ENCODE measurements at places on chromosomes 1 and 21.

DNA sequence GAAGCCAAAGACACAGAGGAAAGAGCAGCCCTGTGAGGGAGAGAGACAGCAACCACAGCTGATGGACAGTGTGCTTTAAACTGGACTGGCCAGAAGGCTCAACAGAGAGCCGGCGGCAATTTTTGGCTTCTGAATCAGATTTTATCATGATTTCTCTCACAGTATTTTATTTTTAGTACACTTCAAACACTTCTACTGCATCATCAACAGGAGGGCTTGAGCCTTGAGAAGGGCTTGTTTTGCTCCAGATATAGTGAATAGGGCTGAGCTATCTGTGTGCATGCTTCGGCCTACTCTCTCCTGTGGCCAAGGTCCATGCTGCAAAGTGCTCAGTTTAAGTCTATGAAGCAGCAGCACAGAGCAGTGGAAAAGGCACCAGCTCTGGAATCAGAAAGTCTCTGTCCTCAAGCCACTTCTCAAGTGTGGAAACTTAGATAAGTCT lies 33.3 kb downstream of the ADCY10 start:
- no peak for DNase-seq

DNA sequence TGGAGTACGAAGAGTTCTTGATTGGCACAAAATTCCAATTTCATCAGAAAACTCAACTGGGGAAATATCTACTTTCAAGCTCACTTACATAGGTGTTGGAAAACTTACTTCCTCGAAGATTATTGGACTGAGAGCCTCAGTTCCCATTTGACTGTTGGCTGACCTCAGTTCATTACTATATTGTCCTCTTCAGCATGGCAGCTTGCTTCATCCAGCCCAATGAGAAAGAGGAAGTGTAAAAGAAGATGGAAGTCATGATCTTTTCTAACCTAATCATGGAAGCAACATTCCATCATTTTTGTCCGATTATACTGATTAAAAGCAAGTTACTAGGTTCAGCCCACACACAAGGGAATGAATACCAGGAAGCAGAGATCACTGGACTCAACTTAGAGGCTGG lies 49.4 kb downstream of the HSD3B1 start:
- no peak for DNase-seq

DNA sequence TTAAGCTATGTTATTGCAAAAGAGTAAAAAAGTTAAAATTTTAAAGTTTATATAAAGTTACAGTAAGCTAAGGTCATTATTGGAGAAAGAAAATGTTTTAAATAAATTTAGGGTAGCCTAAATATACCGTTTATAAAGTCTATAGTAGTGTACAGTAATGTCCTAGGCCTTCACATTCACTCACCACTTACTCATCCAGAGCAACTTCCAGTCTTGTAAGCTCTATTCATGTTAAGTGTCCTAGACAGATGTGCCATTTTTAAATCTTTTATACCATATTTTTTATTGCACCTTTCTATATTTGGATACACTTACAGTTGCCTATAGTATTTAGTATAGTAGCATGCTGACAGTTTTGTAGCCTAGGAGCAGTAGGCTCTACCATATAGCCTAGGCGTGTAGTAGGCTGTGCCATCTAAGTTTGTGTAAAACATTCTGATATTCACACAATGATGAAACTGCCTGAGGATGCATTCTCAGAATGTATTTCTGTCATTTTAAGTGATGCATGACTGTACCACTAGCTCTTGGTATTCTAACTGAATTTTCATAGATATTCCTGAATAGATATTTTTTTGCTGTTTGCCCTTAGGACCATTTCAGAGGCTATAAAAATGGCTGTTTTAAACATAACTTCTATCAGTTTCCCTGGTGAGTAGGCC lies 26.8 kb downstream of the PPP2R5A start:
- no peak for DNase-seq

DNA sequence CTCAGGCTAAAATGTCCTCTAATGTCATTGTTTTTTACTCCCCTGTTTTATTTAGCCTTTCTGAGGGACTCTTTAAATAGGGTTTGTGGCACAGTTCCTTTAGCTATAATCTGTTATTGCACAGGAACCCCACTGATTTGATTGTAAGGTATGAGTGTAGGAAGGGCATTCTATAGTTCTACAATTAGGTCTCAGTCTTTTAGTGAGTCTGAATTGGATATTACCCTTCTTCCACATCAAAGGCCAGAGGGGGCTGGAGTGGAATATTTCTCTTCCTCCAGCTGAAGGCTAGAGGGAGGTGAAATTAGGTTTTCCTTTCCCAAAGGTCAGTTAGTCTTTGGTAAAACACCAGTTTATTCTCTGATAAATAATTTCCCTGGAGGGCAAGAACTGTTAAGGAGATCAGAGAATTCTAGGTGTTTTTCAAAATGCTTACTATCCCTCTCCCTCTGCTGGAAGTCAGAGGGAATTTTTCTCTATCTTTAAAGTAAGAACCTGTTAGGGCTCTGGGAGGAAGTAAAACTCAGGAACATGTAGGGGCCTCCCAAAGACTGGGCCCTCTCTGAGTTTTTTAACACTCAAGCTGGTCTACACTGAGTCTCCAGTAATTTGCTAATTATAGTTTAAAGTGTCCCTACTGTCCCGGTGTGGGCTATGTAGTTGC lies 176.3 kb upstream of the ZNHIT6 start:
- no peak for DNase-seq

DNA sequence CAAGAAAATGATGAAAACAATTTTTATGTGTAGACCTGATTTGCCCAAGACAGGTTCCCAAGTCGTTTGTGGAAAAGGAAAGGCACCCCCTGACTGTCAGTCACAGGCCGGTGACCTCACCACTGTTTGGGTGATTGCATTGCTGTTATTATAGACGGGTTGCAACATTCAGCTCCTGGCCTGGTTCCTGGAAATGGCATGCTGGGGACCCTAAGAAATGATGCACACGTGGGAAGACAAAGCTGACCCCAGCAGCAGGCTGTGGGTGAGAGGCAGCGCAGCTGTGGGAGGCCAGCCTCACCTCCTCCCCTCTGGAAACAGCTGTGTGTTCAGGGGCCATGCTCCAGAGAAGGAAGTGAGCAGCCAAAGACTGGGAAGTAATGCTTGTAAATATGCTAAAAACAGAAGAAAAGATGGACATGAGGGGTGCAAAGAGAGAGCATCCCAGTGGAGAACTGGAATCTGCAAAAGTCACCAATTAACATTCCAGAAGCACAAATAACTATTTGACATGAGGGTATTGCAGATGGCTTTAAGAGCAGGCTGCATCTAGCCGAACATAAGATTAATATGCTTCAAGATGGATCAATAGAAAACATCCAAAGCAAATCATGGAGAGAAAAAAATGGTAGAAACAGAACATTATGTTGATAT lies 23.4 kb upstream of the ABCG1 start:
- DNase-seq, result no peak

Data from effector CD4-positive, alpha-beta T cell (primary cell).